Choroid plexus epithelial cell (primary cell): ENCODE measurements at places on chromosomes 6 and 20.

DNA sequence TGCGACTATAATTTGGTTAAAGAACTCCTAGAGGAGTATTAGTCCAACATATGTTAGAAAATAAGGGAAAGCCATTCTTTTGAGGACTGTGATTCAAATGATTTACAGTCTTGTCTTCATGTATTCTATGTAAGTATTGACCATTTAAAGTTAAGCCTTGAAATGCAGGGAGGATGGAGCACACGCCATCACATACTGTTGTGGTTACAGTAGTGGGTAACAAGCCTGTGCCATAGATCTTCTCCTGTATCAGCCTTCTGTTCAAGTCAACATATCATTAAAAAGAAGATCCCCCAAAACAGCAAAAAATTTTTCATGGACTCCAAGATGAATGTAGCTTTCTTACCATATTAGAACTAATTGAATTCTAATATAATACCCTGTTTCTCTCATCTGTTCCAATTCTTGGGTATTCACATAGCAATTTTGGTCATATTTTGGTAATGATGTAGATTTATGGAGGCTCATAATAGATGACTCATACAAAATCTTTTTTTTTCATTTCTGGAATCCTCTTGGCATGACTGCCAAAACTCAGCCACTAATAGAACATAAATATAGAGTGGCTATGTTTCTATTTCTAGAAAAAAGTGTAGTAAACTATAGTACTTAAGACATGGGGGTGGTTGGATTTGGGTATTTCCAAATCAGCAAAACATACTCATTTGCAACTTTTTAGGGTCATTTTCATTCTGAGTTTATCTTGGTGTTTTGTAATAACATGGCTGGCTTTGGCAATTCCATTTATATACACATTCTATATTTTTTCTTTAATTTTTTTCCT lies 413.5 kb downstream of the BCKDHB start:
- peak; percentile 70 for DNase-seq

GRCh38 chr6:159943968-159944598 lies 24.8 kb upstream of the IGF2R start:
- no peak for DNase-seq

- no peak for DNase-seq
Measured at GRCh38 chr6:116433206-116433712, 27.9 kb upstream of the CALHM6 start.

GRCh38 chr20:46695892-46696291 lies 6.6 kb upstream of the TP53RK start:
- peak; percentile 62 for DNase-seq

DNA sequence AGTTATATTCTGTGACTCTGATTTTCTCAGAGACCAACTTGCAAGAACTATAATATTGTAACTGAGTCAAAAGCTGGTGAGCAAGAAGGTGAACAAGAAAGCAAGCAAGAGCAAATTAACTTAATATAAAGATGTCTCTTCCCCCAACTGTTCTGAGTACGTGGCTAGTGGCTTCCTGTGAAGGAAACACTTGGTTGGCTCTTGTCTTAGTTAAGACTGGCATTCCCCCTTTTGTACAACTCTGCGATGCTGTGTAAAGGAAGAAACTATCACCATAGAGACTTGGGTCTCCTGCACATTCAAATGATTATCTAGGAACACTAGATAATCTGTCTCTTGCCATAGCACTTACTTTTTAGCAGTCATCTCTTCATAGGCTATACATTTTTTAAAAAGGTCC lies 47.3 kb upstream of the TNFAIP3 start:
- no peak for DNase-seq

- DNase-seq = no peak
Measured at GRCh38 chr6:79073888-79074287, 4.2 kb downstream of the PHIP start.

GRCh38 chr20:54088430-54088829 lies 18.0 kb upstream of the BCAS1 start:
- DNase-seq = no peak

DNA sequence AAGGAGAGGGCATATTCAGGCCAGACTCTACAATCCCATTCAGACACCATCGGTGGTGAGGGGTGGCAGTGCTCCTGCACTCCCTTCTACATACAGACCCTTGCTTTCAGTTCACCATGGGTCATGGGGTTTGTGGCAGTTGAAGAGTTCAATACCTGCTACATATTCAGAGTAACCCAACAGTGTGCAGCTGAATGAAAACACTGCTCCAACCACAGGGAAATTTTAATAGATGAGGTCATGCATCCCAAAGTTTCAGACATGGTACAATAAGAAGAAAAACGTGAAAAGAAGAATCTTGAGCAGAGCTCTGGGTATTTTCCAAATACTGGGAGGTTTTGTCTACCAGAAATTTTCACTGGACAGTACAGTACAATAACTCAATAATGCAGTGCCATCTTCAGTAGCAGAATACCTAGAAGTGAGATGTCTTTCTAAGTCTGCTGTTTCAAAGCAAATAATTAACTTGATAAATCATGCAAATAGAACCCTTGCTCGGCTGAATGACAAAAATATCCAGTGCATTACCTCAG lies 162.1 kb downstream of the PTPRK start:
- DNase-seq = no peak

GRCh38 chr6:6497541-6497940 lies 91.0 kb upstream of the LY86 start:
- DNase-seq = no peak

DNA sequence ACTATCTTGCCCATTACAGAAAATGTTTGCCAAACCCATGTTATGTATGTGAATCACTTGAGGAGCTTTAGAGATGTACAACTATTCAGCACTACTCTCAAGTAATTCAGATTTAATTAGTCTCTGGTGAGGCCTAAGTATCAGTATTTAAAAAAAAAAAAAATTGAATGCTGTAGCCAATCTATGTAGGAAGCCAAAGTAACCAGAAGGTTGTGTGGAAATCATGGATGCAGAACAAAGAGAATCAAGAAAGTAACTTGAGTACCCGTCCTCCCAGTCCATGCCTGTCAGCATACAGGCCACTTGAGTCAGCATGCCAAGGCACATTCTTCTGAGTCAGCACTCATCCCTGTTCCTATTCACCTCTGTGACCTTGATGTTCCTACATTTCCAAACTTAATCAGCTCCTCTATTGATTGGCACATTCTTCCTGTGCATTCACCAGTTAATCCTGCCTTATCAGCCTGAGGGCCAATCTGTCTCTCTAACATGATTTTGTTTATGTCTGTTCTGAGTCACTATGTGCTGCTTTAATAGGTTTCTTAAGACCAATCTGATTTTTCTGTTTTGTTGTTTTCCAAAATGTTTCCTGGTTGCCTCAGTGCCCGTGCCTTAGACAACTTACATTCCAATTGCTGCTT lies 165.6 kb downstream of the KCNQ5 start:
- peak; percentile 46 for DNase-seq
